GM12878 (cell line): ENCODE measurements at places on chromosomes 3 and 15. TPM values are rescaled to one million over a fixed set of nuclear protein-coding genes. Genes with fewer than 3 reads are reported as not detected.

- H3K27ac ChIP-seq, result no peak overlapping the region
- no peaks in the 10 kb centered on the region for H3K4me1 ChIP-seq
- H3K36me3 ChIP-seq, result no peaks in the 10 kb centered on the region
- H3K4me3 ChIP-seq, result no peak overlapping the region
Measured at GRCh38 chr3:113064183-113064582, 73.4 kb downstream of the GTPBP8 start.

DNA sequence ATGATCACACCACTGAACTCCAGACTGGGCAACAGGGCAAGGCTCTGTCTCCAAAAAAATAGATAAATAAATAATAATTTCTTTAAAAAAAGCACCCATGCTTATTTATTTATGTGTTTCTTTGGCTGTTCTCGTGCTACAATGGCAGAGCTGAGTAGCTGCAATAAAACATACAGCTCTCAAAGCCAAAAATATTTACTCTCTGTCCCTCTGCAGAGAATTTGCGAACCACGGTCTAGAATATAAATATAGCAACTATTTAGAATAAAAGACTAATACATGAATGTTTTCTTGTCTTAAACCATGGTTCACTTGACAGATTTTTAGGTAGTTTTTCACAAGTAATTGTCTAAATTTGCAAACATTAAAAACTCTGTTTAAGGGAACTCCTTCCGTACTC is 72.7 kb downstream of the ADAM10 start:
- no peaks in the 10 kb centered on the region for H3K27me3 ChIP-seq
- H3K36me3 ChIP-seq, result peaks cover 2% of the 10 kb centered on the region; the same call in 1 of the 2 replicates
- DNase-seq, result no peak
- H3K4me3 ChIP-seq, result no peak overlapping the region
- no peak overlapping the region for H3K27ac ChIP-seq

GRCh38 chr3:28125342-28125741 is 116.1 kb upstream of the CMC1 start:
- no peak overlapping the region; the same call in 1 of the 2 replicates for H3K27ac ChIP-seq
- H3K4me3 ChIP-seq, result no peak overlapping the region
- no peak for DNase-seq

The GP9 gene
- not detected in 2 replicates for total RNA-seq

DNA sequence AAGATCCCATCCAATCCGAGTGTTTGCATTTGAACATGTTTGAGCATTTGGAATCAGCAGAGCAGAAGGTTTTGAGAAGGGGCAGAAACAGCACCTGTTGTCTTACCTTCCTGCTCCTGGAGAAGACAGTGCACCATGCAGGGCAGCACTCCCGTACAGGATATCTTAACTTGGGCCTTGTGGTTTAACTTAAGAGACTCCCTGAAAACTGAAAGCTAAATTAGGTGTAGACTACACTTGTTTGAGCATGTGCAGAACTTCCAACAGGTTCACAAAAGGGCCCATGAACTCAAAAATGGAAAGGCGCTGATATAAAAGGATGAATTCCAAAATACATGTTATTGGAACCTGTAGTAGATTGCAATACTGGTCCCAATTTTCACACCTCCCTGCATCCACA is 175.4 kb upstream of the PRICKLE2 start:
- no peak overlapping the region for H3K27ac ChIP-seq
- no peaks in the 10 kb centered on the region for H3K36me3 ChIP-seq
- no peaks in the 10 kb centered on the region for H3K4me1 ChIP-seq
- DNase-seq, result no peak

- H3K27ac ChIP-seq, result no peak overlapping the region
- no peak overlapping the region for H3K4me3 ChIP-seq
- no peaks in the 10 kb centered on the region for H3K36me3 ChIP-seq
- no peaks in the 10 kb centered on the region for H3K27me3 ChIP-seq
- DNase-seq, result no peak
- H3K4me1 ChIP-seq, result no peaks in the 10 kb centered on the region
Measured at GRCh38 chr3:106114220-106114619, 245.4 kb upstream of the CBLB start.

The HEG1 gene
- total RNA-seq, result 31.1 and 32.1 TPM in 2 replicates

DNA sequence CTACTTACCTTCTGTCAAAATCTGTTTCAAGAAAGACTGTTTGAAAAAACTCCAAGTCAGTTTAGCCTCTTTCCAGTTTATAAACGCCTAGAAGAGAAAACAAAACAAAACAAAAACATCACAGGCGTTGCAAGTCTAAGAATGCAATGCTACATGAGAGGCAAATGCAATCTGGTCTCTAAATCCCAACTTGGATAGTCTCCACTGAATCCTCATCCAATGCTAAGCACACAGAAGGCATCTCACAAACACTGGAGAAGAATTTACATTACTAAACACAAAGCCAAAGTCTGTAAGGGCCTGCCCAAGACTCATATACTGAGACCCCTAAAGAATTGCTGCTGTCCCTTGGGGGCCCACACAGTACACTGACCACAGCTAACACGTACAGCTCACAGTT is 18.4 kb downstream of the RFT1 start:
- no peak overlapping the region for H3K4me3 ChIP-seq
- H3K27me3 ChIP-seq, result no peaks in the 10 kb centered on the region
- H3K36me3 ChIP-seq, result peaks cover 5% of the 10 kb centered on the region
- no peak for DNase-seq
- no peaks in the 10 kb centered on the region for H3K4me1 ChIP-seq
- no peak overlapping the region for H3K27ac ChIP-seq

The GHSR gene
- not detected in 2 replicates for total RNA-seq

DNA sequence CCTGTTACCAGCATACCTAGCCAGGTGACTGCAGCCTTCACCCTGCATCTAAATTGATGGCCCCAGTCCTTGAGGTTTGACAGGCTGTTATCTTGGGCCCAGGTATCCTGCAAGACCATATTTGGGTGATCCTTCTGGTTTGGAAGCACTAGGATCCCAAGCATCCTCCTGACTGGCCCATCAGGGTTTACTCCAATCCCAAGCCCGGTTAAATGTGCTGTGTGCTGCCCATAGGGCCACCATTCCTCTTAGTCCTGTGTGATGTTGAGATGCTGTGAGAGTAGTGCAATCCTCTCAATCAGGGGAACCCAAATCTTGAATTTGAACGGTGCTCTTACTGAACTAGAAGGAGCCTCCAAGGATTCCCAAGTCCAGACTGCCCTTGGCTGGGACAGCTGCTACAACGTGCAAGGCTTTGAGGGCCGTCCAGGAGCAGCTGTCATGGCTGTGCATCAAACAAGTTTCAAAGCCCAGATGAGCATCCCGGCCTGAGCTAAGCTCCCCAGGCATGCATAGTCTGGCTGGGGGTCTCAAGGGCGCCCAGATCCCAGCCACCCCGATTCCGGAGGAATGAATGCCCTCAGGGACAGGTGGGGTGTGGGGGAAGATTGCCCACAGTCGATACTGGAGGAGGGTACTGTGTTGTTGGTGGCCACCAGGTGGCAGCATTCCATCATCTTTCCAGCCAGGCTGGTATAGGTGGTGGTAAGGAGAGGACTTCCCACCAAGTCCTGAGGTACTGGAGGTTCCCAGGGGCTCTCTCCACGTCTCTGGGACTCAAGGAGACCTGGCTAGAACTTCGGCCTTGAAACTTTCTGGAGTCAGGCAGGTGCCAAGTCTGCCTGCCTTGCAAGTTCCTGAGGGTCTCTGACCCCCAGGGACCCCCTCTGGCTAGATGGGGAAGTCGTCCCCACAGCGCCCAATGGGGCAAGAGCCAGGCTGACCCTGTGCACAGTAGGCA is 32.6 kb downstream of the RBM5 start:
- peak; percentile 16 for DNase-seq
- no peaks in the 10 kb centered on the region for H3K4me1 ChIP-seq
- no peak overlapping the region for H3K4me3 ChIP-seq
- no peaks in the 10 kb centered on the region for H3K27me3 ChIP-seq
- no peak overlapping the region for H3K27ac ChIP-seq
- peaks cover 28% of the 10 kb centered on the region for H3K36me3 ChIP-seq

- H3K4me3 ChIP-seq, result no peak overlapping the region
- no peaks in the 10 kb centered on the region for H3K36me3 ChIP-seq
- H3K4me1 ChIP-seq, result no peaks in the 10 kb centered on the region
- no peaks in the 10 kb centered on the region; the same call in 1 of the 2 replicates for H3K27me3 ChIP-seq
- no peak for DNase-seq
Measured at GRCh38 chr3:170600005-170600624, 14.2 kb upstream of the SLC7A14 start.

The MIX23 gene
- 63.3 and 71.3 TPM in 2 replicates for total RNA-seq

The LZTFL1 gene
- total RNA-seq, result 11.3 and 13.0 TPM in 2 replicates

The FGD5 gene
- 0.11 and 0.13 TPM in 2 replicates for total RNA-seq

GRCh38 chr15:39363761-39364586 is 216.9 kb upstream of the THBS1 start:
- H3K27me3 ChIP-seq, result no peaks in the 10 kb centered on the region
- no peaks in the 10 kb centered on the region for H3K36me3 ChIP-seq
- H3K4me1 ChIP-seq, result no peaks in the 10 kb centered on the region
- no peak overlapping the region for H3K4me3 ChIP-seq

The BNC1 gene
- not detected in 2 replicates for total RNA-seq

The CAND2 gene
- 1.6 and 1.9 TPM in 2 replicates for total RNA-seq

The CKMT1A gene
- total RNA-seq, result 0.13 TPM in 1 of 2 replicates, not detected in the other

DNA sequence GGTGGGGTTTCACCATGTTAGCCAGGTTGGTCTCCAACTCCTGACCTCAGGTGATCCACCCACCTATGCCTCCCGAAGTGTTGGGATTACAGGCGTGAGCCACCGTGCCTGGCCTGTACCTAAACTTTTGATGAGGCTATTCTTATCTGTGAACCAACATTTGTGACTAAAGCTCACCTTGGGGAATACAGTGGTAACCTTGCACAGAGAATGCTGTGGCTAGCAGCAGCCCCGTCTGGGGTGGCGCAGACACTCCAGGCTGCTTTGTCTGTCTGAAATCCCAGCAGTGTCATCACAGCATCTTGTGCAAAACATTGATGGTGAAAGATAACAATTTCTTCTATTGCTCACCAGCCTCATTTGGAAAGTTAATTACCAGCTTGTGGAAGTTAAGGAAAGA is 58.9 kb downstream of the CMTM8 start:
- H3K4me1 ChIP-seq, result no peaks in the 10 kb centered on the region
- DNase-seq, result no peak
- H3K36me3 ChIP-seq, result no peaks in the 10 kb centered on the region
- H3K27me3 ChIP-seq, result no peaks in the 10 kb centered on the region; the same call in 1 of the 2 replicates
- H3K4me3 ChIP-seq, result no peak overlapping the region
- H3K27ac ChIP-seq, result no peak overlapping the region

The GOLGA6L7 gene
- not detected in 2 replicates for total RNA-seq

DNA sequence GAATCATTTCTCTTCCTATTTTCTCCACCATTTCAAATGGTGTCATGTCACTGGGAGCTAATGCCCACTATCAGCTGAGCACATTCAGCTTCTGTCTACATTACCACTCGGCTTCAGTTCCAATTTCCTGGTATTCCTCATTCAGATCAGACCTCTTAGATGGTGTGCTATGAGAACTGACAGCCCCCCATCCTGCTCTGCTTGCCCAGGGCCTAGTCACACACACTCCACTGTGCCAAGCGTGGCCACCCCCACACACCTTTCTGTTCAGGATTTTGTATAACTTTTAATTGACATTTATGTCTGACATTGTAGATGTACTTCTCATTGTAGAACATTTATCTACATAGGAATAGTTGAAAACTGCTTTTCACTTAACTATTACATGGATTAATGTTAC is 146.8 kb downstream of the CDIN1 start:
- no peaks in the 10 kb centered on the region for H3K36me3 ChIP-seq
- H3K4me3 ChIP-seq, result no peak overlapping the region
- no peak overlapping the region for H3K27ac ChIP-seq
- no peaks in the 10 kb centered on the region for H3K27me3 ChIP-seq
- H3K4me1 ChIP-seq, result no peaks in the 10 kb centered on the region

The UROC1 gene
- total RNA-seq, result not detected in 2 replicates

The SLC24A5 gene
- not detected in 2 replicates for total RNA-seq

DNA sequence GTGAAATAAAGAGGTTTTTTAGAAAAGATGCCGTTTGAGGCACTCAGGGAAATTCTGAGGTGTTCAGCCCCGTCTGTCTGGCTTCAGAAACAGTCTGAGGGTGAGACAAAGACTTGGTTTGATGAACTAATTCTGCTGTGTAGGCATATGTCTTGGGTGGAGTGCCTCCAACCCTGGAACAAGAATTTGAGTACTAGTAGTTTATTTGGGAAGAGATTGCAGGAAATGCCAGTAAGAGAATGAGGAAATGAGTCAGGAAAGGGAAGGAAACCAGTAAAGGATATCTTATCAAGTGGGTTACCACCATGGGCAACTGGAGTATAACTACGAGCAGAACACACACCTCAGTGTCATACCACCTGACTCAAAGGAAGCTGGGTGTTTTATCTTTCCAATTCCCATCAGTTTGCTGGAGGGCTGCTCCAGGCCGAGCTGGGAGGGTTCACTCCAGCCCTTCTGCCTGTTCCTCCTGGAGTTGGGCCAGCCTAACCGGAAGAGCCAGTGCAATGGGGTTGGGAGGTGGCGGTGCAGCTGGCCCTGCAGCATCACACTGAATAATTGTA is 75.3 kb downstream of the TGFBR2 start:
- DNase-seq, result no peak
- H3K27ac ChIP-seq, result no peak overlapping the region
- H3K36me3 ChIP-seq, result no peaks in the 10 kb centered on the region
- no peak overlapping the region for H3K4me3 ChIP-seq

The GPR160 gene
- 21.7 and 24.6 TPM in 2 replicates for total RNA-seq

DNA sequence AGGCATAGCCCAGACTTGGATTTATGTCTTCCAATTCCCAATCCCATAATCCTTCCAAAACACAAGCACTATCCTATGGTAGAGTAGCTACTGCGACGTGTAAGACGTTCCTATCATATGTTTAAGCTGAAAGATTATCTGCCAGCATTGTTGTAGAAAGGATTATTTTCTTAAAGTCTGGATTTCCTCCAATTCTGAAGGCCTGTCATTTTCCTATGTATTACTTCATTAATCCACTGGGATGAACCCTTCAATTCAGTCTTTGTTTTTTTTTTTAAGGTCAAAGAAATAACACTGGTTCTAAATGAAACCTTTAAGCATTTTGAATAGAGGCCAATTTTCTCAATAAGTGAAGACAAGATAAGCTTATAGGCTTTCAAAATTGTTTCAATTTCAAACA is 289.0 kb downstream of the SLC9A9 start:
- H3K4me3 ChIP-seq, result no peak overlapping the region
- no peaks in the 10 kb centered on the region for H3K36me3 ChIP-seq
- no peaks in the 10 kb centered on the region for H3K4me1 ChIP-seq
- no peaks in the 10 kb centered on the region for H3K27me3 ChIP-seq

- no peaks in the 10 kb centered on the region for H3K36me3 ChIP-seq
- DNase-seq, result no peak
- no peak overlapping the region for H3K4me3 ChIP-seq
- H3K27ac ChIP-seq, result no peak overlapping the region
Measured at GRCh38 chr3:145251311-145251710, 909.7 kb downstream of the PLOD2 start.

The CPN2 gene
- total RNA-seq, result 0.05 TPM in 1 of 2 replicates, not detected in the other

The FANCD2 gene
- total RNA-seq, result 41.1 and 45.1 TPM in 2 replicates

DNA sequence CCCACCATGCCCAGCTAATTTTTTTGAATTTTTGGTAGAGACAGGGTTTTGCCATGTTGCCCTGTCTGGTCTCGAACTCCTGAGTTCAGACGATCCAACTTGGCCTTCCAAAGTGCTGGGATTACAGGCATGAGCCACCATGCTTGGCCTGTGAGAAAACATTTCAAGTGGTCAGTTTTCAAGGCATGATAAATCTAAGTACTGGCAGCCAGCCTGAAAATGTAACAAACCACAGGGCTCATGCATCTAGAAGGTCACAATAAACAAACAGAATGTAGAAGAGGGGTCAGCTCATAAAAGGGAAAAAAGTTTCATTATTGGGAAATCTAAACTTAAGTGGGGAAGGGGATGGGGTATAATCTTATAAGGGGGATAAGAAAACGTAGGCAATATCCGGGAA is 39.9 kb downstream of the PPCDC start:
- no peak overlapping the region for H3K27ac ChIP-seq
- peaks cover 55% of the 10 kb centered on the region for H3K4me1 ChIP-seq
- H3K36me3 ChIP-seq, result no peaks in the 10 kb centered on the region
- no peak for DNase-seq

The SCAANT1 gene
- total RNA-seq, result 1.5 and 1.7 TPM in 2 replicates
